Kidney epithelial cell (primary cell): ENCODE measurements at places on chromosomes 6 and 20.

DNA sequence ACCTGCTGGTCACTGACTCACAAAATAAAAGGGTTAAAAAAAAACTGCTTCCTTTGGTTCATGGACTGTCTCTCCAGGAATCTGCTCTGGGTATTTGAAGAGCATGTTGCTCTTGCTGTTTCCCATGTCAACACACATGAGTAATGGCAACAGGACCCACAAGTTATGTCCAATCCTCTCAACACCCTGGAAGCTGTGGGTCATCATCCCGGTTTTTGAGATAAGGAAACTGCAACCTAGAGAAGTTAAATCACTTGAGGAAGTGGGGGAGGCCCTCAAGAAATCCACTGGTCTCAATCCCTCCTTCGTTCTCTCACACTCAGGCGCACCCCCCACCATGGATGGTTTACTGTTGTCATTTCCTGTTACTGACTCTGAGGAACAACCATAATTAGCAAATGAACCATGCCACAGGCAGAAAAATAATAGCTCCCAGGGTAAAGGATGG lies 12.4 kb downstream of the MAP1LC3A start:
- DNase-seq: peak; percentile 37

GRCh38 chr6:54115966-54116365 lies 4.7 kb downstream of the MLIP start:
- DNase-seq: no peak

DNA sequence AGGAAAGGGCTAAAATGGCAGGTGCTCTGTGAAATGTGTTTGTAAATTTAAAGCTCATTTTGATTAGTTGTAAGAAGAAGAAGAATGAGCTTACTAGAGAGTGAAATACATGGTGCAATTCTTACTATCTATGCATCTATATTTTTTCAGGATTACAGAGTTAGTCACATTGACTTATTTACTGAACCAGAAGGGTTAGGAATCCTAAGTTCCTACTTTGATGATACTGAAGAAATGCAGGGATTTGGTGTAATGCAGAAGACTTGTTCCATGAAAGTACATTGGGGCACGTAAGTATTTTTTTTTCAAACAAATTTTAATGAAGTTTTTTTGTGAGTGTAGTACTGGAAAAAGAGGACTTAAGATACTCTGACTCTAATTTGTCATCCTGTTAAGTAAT lies 99.3 kb downstream of the RTN4IP1 start:
- no peak for DNase-seq

DNA sequence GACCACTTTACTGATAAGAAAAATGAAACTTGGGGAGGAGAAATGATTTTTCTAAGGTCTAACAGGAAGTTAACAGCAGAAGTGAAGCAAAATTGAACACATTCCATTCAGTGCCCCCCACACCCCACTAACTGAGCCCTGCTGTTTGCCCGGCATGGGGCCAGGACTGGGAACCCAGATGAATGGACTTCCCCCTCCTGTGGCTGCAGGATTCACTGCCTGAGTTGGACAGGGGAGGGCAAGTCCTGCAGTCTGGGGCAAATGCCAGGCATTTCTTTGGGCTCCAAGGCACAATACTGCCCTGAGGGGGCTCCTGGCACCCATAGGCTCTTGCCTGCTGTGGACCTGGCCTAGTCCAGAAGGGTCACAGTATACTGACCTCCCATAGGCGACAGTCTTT lies 28.3 kb downstream of the FYN start:
- no peak for DNase-seq

GRCh38 chr6:44315516-44315915 lies 2.4 kb upstream of the AARS2 start:
- DNase-seq: no peak

- peak; percentile 19 for DNase-seq
Measured at GRCh38 chr6:75532521-75532920, 38.9 kb upstream of the FILIP1 start.

- no peak for DNase-seq
Measured at GRCh38 chr20:24479106-24479505, 9.7 kb downstream of the SYNDIG1 start.

GRCh38 chr6:148240861-148241477 lies 101.7 kb upstream of the SASH1 start:
- no peak for DNase-seq

GRCh38 chr20:40291493-40292135 lies 397.4 kb downstream of the MAFB start:
- DNase-seq: no peak

GRCh38 chr6:158249340-158249836 lies 62.9 kb upstream of the TULP4 start:
- no peak for DNase-seq

DNA sequence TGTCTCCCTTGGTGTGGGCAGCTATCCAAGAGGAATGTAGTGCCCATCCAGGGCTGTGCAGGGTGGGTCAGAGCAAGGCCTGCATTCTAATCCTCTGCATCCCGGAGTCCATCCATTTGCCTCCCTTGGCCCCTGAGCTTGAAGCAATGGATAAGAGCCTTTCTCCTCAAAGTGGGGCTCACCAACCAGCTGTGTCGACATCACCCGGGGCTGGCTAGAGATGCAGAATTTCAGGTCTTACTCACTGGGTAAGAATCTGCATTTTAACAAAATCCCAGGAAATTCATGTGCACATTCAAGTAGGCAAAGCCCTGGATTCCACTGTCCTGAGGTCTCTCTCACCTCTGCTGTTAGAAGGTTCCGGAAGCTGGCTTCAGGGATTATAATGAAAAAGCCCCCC lies 95.3 kb downstream of the MDGA1 start:
- DNase-seq: no peak

DNA sequence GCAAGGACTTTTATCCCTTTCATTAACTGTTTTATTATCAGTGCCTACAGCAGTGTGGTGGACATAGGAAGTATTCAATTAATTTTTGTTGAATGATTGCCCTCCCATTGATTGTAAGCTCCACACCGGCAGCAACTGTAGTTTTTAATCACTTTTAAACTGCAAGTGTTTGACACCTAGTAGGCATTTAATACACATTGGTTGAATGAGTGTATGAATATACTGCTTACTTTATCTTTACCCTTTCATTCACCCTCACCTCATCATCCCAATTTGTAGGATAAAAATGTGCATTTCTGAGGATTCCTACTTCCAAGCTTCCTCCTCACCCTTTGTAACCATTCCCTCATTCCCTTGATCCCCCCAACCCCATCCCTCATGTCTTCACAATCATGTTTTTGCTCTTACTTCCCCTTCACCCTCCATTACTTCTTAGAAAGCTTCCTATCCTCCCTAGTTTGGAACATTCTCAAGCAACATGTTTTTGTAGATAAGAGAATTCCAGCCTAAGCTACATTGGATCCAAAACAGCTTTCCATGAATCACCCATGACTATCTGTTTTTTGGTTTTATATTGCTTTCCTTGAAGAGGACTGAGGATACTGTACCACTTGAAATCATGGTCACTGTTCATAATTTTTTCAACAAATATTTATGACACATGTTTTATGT lies 955 bp upstream of the SLC26A8 start:
- no peak for DNase-seq

GRCh38 chr20:62469352-62469751 lies 6.4 kb downstream of the GATA5 start:
- no peak for DNase-seq

DNA sequence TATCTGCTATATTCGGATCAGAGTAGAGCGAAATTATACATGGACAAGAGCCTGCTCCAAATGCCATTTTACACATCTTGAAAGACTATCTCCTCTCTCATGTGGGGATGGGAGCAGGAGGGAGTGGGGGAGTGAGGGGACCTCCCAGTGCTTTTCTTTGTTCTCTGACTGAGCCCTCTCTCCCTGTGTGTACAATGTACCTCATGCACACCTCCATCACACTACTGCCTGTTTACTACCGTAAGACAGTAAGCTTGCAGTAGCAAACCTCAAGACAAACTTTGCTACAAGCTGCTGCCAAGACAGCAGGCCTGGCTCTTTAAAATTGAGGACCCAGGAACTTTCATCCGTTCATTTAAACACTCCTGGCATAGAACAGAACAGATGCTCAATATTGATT lies 7.2 kb downstream of the NHSL1 start:
- no peak for DNase-seq

DNA sequence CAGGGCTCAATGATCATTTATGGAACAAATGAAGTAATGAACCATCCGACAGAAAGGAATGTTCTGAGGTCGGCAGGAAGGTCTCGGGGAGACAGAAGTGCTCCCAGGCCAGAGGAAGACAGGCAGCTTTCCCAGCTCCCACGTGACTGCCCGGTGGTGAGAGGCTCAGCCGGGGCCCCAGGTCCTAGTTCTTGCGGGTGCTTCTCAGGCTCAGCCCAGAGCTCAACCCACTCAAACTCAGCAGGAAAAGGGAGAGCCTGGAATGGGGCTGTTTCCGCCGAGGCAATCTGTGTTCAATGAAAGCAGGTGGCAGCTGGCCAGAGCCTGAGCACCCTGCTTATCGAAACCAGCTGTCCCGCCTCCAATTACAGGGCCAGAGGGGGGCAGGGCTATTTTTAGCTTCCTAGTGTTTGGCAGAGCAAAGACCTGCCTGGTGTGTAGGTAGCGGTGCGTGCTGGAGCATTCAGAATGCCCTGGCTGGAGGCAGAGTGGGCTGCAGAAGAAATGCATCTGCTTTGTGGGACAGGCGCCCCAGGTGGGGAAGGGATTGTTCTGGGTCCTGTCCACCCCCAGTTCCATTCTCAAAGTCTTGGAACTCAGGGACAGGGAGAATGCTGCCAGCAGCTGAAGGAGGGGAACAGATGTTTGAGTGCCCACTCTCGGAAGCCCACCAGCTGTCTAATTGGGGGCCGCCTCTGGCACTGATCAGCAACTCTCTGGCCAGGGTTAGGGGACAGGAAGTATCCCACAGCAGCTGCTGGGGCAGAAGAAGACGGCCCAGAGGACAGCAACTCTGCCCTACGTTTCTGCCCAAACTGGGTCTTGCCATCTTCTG lies 145.1 kb downstream of the PREX1 start:
- peak; percentile 45 for DNase-seq

DNA sequence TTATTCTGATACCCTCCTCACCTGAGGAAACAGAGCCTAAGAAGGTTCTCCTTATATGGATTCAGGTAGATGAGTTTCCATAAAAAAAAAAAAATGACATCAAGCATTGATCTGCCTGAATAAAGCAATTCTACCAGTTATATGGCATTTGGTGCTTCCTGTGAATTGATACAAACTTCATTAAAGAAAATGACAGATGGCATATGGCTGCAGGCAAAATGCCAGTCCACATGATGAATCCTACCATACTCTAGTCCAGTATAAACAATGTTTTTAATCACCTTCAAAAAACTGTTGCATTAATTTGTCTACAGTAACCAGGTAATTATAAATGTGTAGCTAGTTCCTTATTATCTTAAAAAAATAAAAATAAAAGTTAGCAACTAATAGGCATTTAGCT lies 559.2 kb upstream of the FLRT3 start:
- DNase-seq: no peak

DNA sequence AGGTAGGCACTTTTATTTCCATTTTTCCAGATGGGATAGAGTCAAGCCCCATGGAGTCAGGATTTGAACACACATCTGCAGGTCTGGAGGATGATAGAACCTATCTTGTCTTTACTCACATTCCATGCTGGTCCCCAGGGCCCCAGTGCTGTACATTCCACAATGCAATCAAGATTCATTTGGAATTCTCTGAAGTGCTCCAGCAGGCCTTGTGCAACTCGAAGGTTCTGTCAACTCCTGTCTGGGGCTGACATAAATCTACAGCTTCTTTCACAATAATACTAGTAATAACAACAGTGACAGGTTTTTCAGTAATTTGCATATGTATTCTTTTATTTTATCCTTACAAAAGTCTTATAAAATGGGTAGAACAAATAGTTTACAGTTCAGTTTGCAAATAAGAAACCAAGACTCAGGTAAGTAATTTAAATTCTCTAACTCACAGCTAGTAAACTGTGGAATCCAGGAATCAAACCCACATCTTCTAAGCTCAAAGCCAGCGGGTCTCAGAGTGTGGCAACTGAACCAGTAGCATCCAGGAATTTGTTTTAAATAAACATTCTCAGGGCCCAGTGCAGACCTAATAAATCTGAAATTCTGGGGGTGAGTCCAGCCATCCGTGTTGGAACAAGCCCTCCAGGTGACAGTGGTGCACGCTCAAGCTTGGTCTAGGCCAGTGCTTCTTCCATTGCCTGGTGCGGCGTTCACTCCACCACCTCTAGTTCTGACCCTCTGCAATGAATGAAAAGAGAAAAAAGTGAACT lies 137.0 kb upstream of the TNFAIP3 start:
- no peak for DNase-seq

DNA sequence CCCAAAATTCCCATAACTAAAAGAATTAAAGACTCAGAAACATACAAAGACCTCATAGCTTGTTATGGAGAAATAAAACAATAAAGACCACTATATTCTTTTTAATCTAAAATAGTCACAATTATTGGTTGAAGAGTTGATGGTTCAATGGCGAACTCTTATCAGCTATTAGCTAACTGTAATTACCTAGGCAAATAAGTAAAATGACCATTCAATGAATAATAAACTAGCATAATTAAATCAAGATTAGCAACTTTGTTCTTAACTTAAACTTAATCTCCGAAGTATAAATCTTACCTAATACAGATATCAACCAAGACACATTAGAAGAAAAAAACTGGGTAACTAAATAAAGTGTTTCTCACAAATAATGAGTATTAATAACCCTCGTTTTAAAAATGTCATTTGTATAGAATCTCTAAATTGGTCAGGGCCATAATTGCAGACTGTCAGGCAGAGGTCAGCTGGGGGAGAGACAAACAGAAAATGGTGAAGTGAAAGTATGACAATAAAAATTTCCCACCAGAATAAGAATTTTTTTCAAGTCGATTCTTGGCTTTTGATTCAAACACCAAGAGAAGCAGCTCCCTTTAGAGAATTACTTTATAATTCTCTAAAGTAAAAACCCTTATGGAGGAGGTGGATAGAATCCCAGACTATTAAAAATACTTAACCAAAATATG lies 1.7 kb downstream of the FKBP5 start:
- no peak for DNase-seq

GRCh38 chr6:170347091-170347490 lies 40.5 kb downstream of the FAM120B start:
- DNase-seq: peak; percentile 4

DNA sequence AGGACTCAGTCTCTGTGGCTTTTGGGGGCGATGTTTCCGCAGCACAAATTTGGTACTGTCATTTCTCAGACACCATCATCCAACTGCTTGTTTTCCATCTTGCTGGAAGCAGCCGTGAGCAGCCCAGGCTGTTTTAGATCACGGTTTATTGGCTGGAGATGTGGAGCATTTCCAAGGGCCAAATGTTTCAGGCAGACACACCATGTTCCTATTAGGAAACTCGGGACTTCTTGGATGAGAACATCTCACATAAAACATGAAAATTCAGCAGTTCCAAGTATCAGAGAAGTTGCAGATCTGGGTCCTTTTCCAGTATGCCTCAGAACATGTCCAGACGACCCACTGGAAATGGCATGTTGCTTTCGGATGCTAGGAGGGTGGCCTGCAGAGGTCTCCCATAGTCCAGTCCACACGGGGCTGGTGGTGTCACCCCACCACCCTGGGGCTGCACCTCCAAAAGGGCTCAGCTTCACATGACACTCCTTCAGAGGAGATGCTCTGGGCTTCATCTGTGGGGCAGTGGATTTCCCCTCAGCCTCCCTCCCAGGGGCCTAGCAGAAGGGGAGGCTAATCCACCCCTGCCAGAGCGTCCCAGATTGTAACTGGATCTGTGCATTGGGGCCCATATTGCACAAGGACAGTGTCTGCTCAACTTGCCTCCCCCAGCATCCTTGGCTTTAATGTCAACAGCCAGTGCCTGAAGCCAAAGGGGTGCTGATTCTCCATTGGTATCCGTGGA lies 176.3 kb downstream of the SCP2D1 start:
- DNase-seq: no peak

GRCh38 chr6:14455876-14456648 lies 338.5 kb downstream of the CD83 start:
- DNase-seq: no peak
